ENCODE measurements at places on chromosomes 7 and 10.

DNA sequence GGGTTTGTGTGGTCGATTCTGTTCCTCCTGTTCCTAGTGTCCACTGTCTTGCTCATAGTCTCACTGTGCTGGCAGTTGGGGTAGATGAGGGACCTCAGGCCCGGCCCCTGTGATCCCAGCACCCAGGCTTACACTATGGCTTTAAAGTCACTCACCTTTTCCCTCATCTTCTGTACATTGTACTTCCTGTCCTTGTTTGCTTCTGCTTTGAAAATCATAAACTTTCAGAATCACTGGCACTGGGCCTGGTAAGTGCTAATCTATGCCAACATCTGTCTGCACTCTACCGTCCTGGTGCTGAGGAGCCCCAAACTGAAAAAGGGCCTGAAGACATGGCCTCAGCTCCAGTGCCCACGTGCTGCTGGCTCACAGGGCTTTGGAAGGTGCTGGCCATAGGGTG is 5.7 kb upstream of the TAS2R60 start:
- no peak for DNase-seq

DNA sequence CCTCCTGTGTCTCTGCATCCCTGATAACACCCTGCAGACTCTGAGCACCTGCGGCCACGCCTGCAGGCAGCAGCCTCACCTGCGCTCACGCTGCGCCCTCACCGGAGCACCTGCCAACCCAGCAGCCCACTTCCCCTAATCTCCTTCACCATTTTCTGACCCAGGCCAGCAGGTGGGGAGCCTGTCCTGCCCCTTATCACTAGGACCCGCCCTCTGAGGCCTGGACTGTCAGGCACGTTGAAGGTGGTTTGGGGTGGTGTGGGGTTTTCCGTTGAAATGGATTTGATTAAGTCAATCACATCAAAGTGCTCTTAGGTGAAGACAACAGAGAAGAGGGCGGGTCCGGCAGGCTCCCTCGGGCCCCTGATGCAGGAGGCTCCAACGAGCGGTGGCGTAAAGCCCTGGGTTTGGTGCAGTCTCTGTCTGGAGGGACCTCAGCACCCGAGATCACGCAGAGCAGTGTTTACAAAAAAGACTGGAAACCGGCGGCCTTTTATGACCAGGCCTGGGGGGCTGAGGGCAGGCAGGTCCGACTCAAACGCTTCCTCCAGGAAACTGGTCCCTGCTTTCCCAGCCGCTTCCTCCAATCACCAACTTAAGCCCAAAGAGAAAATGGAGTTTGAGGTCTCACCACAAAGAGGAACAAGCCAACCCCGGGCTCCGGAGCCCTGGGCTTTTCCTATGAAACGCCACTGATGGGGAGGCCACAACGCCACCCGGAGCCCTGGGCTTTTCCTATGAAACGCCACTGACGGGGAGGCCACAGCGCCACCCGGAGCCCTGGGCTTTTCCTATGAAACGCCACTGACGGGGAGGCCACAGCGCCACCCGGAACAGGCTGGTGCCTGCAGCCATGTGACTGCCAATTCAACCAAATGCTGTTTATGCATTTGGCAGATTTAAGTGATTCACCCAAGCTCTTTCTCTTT is 45.5 kb downstream of the DPYSL4 start:
- no peak for DNase-seq

- DNase-seq = no peak
These were observed 666.0 kb downstream of the SUGCT start for GRCh38 chr7:40800771-40801170.

DNA sequence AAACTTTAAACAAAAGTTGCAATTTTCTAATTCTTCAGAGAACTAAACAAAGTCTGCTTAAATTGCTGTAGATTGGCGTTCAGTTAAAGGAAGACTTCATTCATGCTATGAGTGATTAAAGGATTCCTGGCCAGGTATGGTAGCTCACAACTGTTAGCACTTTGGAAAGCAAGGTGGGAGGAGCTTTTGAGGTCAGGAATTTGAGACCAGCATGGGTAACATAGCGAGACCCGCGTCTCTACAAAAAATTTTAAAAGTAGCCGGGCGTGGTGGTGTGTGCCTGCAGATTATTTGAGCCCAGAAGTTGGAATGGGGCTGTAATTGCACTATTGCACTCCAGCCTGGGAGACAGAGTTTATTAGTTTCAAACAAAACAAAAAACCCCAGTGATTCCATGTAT is 13.5 kb upstream of the SCRN1 start:
- DNase-seq = no peak

GRCh38 chr7:45691155-45691656 is 117.0 kb downstream of the ADCY1 start:
- DNase-seq = no peak

- DNase-seq = no peak
These were observed 676.3 kb upstream of the STEAP1 start for GRCh38 chr7:89477991-89478390.

DNA sequence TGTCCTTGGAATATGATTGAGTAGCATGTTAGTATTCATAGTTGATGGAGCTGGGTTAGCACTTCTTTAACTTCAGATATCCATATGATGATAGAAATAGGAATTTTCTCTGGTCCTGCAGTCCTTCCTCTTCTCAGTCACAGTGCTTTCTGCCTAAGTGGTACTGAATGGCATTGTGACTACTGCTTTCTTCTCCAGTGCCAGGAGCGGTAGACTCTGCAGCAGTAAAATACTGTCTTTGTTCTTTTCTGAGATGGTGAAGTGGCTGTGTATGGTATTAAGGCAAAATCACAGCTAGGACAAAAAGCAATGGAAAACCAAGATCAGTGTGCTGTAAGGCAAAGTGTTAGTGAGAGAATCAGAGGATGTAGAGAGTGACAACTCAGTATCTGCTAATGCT is 46.6 kb downstream of the C1GALT1 start:
- DNase-seq = no peak

GRCh38 chr7:122532406-122533269 is 166.3 kb downstream of the RNF133 start:
- no peak for DNase-seq

GRCh38 chr7:70937424-70937823 is 194.5 kb upstream of the GALNT17 start:
- no peak for DNase-seq

DNA sequence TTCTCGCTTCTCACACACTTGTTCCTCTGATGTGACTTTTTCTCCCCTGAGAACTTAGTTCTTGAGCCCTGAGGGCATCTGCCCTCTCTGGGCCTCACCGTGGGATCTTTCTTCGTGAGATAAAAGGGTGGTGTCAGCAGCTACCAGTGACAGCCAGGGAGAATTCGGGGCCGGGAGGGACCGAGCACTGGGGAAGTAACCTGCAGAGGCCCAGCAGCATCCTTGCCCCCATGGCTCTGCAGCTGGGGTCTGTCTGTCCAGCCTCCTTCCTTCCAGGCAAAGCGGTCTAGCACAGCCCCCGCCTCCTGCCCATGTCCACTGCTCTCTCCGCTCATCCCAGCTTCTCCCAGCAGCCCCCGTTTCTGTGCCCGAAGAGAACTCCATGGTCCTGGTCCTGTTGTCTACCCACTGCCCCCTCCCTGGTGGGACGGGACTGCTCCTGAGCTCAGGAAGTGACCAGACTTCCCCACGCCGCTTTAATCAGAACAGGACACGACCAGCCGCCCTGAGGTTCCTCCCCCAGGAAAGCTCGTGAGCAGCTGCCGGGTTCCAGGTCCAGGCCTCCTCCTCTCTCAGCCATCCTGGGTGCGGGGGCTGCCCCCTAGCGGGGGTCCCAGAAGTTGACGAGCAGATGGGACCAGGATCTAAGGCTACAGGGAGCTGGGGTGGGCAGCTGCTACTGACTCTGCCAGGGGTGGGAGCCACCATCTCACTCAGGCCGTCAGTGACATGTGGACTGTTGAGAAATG is 187.5 kb downstream of the WDR37 start:
- no peak for DNase-seq

DNA sequence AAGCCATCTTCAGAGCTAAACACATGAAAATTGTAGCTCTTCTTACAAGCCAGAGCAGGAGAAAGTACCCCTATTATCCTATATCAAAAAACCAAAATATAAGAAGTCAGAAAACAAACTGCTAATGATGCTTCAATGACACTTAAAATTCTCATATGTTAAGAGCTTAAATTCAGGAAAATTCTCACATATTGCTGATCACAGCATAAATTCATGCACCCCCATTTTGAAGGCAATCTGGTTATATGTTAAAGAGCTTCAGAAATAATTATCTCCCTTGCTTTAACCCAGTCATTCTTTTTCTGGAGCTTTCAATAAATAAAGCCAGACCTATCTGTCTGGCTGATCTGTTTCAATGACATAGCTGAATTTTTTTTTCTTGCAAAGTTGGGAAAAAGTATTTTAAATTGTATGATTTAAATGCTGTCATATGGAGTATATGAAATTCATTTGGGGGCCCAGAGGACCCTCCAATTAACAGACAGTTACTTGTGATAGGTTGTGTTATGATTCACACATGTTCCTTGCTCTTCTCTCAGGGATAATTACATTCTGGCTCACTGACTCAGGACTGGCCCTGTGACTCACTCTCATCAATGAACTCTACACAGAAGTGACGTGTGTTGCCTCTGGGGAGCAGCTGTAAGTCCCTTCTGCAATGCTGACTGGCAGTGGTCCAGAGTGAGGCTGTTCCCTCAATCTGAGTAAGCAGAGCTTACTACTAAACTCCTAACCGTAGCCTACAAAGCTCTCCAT is 85.2 kb downstream of the HGF start:
- DNase-seq = no peak

DNA sequence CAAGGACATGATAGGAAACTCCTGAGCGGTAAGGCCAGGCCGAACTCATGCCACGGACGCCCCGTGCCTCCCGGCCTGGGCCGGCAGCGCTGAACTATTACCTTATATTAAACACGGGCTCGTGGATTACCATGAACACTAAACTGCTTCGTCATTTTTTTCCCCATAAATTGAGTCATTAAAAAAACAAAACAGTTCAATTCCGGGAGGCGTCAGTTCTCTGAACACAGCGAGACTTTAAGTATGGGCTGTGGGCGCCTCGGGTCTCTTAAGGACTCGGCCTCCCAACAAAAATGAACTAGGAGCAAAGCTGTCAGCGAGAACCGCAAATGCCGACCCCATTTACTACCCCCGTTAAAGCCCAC is 519 bp downstream of the PITRM1 start:
- DNase-seq = no peak

GRCh38 chr10:50453940-50454339 is 169.8 kb downstream of the SGMS1 start:
- DNase-seq = no peak

DNA sequence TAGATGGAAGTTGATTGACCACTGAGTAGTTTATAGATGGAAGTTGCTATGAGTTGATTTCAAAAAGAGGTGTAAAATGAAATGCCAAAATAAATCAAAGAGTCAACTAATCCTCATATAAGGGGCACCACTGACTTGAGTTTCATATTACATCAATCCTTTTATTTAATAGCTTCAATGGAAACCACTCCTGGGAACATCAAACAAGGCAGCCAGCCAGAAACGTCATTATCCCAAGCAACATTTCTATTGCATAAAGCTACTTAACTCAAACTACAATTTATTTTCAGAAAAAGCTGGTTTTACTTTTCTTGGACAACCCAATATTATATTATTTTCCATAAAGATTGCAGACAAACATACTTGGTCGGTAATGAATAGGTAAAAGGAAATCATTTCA is 162.1 kb downstream of the TSPAN12 start:
- no peak for DNase-seq

DNA sequence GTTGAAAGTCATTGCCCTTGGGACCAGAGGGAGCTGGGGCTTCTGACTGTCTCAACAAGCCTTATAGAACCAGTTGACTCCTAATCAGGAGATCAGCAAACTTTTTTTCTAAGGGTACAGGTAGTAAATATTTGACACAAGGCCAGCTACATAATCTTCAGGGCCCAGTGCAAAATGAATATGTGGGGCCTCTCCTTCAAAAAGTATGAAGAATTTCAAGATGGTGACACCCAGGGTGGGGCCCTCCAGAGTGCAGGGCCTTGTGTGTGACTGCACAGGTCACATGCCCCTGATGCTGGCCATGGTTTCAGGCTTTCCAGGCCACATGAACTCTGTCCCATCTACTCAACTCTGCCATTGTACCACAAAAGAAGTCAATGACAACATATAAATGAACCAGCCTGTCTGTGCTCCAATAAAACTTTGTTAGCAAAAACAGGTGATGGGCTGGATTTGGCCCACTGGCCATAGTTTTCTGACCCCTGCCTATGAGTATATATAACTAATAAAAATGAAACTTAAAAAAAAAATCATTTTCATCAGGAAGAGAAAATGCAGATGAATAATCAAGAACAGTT is 6.1 kb downstream of the MMRN2 start:
- DNase-seq = no peak

DNA sequence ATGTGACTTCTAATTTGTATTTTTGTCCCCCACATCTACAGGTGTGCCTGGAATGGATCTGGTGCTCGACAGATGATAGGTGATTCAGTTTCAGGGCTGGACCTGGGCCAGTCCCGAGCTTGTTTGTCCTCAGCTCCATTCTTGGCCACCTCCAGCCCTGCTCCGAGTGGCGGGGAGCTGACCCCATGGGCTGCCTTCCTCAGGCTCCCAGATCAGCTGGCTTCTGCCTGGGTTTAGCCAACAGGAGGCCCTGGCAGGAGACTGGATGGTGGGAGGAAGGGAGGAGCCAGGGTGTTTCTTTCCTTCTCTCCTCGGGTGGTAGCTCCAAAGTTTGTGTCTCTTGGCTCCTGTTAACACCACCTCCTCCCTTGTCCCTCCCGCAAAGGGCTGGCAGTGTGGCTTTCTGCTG is 75.2 kb downstream of the CDH23 start:
- no peak for DNase-seq

- no peak for DNase-seq
These were observed 524.8 kb upstream of the SORCS1 start for GRCh38 chr10:107689323-107689722.

DNA sequence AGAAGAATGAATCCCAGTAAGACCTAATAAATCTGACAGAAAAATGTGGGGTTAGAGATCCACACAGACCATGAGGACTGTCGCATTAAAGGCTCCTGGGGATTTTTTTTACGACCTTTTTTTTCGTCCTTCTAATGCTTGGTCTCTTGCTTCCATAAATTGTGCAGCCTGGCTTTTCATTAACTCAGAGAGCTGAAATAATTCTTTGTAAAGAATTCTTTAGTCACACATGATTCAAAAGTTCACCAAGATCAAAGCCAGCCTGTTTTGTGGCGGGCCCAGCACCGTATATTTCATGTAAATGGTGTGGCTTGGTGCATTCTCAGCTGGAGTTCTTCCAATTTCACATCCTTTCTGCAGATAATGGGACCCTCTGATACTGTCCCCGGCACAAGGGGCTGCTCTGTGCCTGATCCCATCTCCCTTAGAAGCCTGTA is 206.6 kb upstream of the BMPER start:
- no peak for DNase-seq

- DNase-seq = no peak
These were observed 17.8 kb upstream of the CCDC3 start for GRCh38 chr10:13019280-13019679.

- DNase-seq = no peak
These were observed 85.1 kb downstream of the MGMT start for GRCh38 chr10:129552119-129552518.

GRCh38 chr10:48496831-48497779 is 107.8 kb downstream of the ARHGAP22 start:
- DNase-seq = no peak

- no peak for DNase-seq
These were observed 86.0 kb downstream of the NEBL start for GRCh38 chr10:20811131-20811530.
